ENCODE measurements at places on chromosomes 11 and 22.
A peak's percentile ranks its signal among the peaks of the same experiment; 100 is the strongest.

DNA sequence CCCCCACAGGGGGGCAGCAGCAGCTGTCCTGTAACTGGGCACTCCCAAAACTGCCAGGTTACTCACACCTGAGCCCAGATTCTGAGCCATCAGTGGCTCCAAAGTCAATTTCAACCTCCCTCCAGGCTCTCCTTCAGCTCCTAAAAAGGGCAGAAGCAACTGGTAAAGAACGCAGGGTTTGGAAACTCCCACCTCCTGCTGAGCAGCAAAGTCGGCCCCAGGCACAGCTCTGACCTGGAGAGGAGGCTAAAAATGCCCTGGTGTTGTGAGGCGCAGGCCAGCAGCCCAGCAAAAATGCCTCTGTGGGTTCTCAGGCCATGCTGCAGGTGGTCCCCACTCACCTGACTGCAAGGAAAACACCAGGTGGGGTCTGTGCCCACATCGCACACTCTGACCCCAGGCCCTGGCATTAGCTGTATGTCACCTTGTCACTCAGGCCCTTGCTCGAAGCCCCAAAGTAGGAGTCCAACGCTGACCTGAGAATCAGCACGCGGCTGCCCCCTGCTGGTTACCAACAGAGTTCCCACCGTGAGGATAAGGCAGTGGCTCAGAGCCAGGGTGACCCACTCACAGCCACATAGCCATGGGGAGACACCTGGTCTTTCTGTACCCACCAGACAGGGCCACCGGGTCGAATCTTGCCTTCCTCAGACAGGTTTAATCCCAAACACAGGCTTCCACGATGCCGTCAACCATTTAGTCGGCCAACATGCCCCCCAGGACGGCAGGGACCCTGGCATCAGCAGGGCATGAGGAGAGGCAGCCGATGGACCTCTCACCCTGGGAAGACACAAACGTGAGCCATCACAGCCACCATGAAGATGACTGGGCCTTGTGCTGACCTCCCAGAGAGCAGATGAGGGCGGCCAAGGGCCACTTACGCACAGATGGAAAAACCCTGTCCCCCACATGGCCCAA is 11.1 kb downstream of the POLR3H start:
- peak; percentile 61 for DNase-seq

- no peak for DNase-seq
Observed at GRCh38 chr11:1555713-1556153, 16.3 kb downstream of the DUSP8 start.

GRCh38 chr11:37712251-37712650 is 1114.2 kb upstream of the RAG2 start:
- DNase-seq, result peak; percentile 1

- no peak for DNase-seq
Observed at GRCh38 chr11:37817727-37818270, 1219.8 kb upstream of the RAG2 start.

DNA sequence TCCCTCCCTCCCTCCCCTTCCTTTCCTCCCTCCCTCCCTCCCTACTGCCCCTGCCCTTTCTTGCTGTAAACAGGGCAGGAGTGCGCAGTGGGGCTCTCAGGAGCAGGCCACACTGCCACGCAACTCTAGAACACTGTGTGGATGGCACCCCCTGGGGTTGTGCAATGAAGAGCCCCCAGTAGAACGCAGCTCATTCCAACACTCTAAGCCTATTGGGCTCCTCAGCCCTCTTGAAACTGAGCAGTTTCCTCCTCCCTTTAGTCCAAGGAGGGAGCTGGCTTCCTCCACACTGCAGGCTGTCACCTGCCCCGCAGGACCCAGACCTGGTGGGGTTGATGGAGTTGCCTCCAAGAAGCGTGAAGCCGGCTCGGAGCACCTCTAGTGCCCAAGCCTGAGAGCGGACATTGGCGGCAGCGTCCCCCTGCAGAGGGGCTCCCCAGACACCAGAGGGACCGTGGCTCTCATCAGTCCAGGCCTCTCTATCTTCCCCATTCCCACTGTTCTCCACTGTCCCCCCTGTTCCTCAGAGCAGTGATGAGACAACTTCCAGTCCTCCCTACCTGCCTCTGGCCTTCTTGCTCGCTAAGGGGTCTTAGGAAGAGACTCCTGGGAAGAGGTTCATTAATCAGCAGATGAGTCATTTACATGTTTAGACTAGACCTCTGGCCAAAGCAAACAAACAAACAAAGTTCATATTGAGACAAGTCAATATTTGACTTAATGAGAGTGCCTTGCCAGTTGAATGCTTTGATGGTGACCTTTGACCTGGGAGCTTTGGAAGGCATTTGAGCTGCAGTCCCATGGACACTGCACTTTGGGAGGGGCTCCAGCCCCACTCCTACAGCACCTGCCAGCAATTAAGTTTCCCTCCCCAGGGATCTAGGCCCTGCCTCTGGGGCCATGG is 64.0 kb downstream of the RPUSD4 start:
- DNase-seq, result no peak

DNA sequence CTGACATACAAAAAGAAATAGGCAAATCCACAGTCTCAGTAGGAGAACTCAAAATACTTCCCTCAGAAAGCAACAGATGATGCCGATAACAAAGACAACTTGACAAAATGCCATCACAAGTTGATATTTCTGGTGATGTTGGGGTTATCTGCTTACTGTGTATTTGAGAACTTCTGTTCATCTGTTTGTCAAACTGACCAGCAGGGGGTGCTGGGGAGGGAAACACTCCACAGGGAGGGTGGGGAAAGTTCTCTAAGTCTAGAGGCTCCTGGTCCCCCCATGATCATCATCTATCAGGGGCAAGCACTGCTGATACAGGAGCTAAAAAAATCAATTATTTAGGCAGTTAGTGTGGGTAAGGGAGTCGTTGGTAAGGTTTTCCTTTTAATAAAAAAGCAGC is 19.2 kb downstream of the GLYATL1 start:
- DNase-seq, result peak; percentile 38

DNA sequence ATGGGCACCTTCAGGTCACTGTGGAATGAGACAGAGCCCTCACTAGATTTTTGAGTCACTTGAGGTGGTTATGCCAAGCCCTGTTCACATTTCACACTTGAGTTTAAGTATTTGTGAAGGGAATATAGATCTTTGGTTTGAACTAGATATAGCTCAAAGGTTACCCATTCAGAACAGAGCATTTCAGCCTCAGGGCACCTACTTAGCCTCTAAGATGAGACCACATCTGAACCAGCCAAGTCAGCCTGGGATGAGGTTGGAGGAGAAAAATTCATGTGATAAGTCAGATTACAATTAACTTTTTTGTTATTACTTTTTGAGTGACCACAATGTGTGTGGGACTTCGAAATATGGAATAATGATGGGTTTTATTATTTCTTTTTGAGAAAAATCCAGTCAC is 127.8 kb downstream of the TEAD1 start:
- DNase-seq, result no peak

DNA sequence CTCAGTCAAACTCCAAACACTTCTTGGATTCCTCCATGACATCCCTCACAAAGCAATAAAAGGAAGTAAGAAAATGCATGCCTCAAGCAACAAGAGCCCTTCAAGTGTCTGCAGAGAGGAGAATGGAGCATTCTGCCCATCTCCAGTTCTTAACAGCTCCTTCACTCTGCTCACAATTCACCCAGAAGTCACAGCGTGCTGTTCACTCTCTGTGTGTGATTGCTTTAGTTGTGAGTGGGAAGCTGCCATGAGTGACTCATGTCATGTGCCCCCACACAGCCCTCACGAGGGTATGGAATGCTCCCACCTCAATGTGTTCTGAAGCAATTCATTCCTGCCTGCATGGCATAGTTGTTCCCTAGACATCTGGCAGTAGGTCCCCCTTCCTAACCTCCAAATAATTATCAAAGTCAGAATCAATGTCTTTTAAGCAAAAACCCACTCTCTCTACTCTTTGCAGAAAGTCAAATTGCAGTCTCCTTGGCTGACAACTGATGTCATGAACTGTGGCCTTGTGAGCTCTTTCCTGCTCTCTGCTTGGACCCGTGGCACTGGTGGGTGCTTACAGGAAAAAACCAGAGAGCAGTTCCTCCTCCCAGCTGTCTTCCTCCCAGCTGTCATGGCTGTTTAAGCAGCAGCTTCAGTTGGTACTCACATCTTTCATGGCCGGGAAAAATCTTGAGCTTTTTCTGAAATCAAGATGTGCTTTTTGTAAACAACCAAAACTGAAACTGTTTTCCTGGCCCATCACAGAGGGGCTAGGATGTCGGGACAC is 112.1 kb upstream of the SPON1 start:
- no peak for DNase-seq

DNA sequence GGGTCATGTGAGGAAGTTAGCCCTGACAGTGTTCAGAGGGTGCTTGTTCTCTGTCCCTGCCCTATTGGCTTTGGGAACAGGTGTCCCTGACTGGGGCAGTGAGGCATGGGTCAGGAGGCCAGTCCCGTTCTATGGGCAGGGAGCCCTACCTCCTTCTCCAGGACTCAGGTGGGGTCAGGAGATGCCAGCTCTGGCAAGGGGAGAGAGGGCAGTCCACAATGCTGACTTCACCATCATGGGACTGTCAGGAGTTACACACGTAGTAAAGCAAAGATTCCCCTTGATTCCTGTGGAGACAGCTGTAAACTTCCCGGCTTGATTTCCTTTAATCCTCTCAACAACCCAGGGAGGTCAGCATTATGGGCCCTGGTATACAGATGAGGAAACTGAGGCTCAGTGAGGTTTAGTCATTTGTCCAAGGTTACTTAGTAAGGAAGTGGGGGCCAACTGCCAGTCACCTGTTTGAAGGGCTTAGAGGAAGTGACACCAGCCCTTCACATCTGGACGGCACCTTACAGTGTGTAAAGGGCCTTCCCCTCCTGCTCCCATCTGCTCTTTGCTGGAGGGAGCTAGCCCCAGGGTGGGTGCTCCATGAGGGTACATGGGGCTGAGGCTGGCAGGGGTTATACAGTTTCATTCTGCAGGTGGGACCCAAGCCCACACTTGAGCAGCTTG is 11.9 kb downstream of the MICALL1 start:
- no peak for DNase-seq

DNA sequence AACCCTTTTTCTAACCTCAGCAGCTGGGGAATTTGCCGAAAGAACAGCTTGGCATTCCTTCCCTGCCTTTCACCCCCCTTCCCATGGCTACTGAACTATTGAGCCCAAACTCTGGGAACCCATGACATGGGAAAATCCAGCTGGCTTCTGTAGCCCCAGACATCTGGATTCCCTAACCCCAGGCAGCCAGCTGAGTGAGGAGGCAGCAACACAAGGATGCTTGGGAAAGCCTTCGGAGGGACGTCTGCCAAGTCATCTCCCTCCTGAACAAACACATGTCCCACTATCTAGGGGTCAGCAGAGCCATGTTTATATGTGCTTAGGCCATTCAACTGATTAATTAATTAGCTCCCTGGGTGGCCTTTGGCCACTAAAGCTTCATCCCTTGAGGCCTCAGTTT is 21.6 kb downstream of the LRRC55 start:
- no peak for DNase-seq

DNA sequence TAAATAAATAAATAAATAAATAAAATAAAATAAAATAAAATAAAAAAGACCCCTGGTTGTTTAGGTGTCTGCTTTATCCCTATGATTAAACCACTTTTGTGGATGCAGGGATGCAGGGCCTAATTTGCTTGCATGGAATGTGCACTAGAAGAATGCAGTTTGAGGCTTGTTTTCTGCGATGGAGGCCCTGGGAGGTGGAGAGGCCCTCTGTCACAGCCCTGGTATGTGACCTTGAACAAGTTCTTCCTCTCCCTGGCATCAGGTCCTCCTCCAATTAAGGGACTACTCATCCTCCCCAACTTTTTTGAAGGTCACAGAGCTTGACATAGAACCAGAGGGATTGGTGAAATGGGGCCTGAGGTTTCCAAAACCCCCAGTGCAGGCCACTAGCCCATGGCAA is 22.7 kb downstream of the KCNJ4 start:
- no peak for DNase-seq

- DNase-seq, result no peak
Observed at GRCh38 chr11:13280092-13280722, 2.6 kb downstream of the BMAL1 start.

DNA sequence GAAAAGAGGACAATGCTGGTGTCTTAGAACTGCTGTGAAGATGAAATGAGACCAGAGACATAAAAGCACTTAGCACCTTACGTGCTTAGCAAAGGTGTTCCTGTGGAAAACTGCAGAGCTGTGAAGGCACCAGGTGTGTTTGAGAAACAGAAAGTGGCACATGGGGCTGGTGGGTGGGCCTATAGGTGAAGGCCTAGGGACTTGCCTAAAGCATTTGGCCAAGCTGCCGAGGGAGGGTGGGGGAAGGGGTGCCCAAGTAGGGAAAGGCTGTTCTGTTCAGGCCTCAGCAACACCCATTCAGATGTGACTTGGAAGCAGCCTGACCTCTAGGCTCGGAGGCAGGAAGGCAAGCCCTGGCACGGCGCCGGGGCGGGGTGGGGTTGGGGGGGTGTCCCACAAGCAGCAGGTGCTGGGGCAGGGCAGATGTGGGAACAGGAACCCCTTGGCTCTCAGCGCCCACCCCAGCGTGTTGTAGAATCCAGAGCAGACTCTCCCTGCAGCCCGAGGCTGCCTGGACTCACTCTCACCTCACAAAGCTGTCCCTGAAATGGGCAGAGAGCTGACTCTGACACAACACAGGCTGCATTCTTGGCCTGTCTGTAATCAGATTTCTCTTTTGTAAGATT is 366.7 kb upstream of the NARS2 start:
- no peak for DNase-seq

DNA sequence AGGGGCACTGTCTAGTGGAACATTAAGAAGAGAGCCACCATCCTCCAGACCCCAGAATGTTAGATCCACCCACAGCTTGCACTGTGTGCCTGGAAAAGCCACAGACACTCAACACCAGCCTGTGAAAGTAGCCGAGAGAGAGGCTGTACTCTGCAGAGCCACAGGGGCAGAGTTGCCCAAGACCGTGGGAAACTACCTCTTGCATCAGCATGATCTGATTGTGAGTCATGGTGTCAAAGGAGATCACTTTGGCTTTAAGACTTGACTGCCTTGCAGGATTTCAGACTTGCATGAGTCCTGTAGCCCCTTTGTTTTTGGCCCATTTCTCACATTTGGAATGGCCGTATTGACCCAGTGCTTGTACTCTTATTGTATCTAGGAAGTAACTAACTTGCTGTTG is 115.9 kb upstream of the CCDC179 start:
- peak; percentile 42 for DNase-seq

DNA sequence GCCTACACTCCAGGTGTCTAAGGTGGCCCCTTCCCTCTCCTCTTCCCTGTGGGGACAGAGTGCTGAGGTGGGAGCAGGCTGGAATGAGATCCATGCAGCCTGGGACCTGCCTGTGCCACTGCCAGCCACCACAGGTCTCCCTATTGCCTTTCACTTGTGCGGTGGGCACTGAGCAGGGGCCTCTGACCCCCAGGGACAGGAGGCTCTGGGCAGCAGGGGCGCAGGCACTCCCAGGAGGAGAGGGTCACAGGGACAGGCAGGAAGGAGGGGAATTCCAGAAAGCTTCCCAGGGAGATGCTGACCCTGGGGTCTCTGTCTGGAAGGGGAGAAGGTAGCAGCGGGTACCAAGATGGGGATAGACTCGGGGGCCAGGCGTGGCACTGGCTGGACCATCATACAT is 228.5 kb upstream of the B3GAT1 start:
- no peak for DNase-seq

- DNase-seq, result no peak
Observed at GRCh38 chr22:43326331-43327156, 16.6 kb downstream of the SCUBE1 start.
